CD8-positive, alpha-beta T cell (primary cell): ENCODE measurements at places on chromosomes 11 and 22.

DNA sequence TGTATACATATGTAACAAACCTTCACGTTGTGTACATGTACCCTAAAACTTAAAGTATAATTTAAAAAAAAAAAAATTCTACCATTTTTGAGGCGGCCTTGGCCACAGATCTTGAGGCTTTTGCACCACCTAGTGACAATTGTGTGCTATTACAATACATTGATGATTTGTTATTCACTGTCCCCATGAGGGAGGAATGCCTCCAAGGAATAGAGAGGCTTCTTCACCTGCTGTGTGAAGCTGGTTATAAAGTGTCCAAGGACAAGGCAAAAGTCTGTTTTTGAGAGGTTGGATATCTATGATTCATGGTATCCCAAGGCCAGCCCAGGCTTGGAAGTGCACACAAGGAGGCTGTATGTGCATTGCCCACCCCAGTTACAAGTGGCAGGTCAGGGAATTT lies 30.7 kb downstream of the SLC22A25 start:
- peak; percentile 29 for DNase-seq

GRCh38 chr22:22684580-22685561 lies 40.5 kb downstream of the GGTLC2 start:
- no peak for DNase-seq

DNA sequence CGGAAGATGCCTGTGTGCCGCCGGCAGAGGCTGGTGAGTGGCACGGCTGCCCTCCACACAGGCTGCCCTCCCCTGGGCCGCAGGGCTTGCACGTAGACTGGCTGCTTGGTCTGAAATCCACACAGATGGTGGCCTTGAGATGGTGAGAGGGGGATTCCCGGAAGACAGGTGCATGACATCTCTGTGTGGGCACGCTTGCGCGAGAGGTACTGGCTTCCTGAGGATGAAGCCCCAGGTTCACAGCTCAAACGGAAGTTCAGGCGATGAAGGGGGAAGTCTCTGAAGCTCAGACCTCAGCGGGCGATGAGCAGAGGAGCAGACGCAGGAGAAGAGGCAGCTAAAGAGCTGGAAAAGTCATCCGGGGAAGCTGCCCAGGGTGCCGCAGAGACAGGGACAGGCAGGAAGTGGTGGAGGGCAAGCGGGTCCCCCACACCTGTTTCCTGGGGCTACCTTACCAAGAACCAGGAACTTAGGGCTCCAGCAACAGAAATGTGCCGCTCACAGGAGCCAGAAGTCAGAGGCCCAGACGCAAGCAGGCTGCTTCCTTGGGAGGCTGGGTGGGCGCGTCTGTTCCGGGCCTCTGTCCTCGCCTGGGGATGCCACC lies 7.2 kb downstream of the CRELD2 start:
- peak; percentile 62 for DNase-seq

- no peak for DNase-seq
Observed at GRCh38 chr11:85947431-85948272, 92.5 kb downstream of the CCDC83 start.

GRCh38 chr22:30262917-30263741 lies 3.5 kb downstream of the OSM start:
- peak; percentile 84 for DNase-seq

DNA sequence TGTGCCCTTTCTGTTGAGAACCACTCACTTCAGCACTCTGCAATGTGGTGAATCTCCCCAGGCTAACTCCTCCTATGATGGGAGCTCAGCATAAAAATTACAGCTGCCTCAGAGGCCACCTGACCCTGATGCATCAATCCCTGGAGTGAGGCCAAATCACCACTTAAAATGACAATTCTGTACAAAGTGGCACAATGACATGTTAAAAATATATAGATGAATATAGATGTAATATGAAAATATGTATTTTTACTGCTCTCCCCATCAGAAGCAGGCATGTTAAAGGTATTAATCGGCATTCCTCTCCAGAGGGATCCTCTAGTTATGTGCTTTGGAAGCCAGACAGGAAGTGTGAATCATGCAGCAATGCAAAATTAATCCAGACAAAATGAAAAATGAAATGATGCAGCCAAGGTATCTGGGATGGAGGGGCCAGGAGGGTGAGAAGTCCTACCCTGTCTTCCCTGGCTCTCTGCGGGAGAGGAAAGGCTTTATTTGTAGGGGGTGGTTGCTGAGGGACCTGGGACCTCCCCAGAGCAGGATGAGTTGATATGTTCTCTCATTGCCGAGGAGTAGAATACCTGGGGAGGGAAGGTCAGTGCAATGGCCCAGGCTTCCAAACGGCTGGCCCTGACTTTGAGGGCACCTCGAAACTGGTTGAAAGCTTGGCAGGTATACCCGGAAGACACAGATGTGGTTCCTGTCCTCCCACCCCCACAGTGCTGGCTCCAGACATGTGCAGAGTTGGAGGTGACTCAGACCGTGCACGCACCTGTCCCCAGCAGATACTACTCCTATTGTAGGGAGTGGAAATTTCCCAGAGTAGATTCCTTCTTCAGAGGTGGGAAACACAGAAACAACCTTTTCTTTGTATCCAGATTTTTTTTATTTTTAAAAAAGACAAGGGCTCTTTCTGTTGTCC lies 347.9 kb upstream of the NCAM1 start:
- no peak for DNase-seq

GRCh38 chr11:99098751-99099150 lies 78.0 kb downstream of the CNTN5 start:
- no peak for DNase-seq

GRCh38 chr11:7512525-7513233 lies 1.1 kb upstream of the PPFIBP2 start:
- DNase-seq: no peak

- no peak for DNase-seq
Observed at GRCh38 chr11:8733852-8734251, 51.3 kb downstream of the RPL27A start.

DNA sequence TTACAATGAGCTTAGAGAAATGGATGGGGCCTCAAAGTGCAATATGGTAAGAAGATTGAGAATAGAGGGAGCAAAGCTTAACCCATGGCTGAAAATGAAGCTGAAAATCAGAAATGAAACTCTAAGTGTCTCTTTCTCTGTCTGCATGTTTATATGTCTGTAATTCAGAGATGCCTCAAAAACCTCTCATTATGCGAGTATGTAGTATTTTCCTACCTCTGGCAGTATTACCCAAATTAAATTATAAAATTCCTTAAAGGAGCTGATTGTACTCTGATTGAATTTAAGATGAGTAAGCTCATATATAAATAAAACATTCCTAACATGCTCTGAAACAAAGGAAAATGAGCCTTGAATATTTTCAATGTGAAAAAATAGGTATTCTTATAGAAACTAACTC lies 39.8 kb upstream of the PRSS23 start:
- no peak for DNase-seq

- no peak for DNase-seq
Observed at GRCh38 chr11:109697140-109697843, 275.3 kb downstream of the C11orf87 start.

DNA sequence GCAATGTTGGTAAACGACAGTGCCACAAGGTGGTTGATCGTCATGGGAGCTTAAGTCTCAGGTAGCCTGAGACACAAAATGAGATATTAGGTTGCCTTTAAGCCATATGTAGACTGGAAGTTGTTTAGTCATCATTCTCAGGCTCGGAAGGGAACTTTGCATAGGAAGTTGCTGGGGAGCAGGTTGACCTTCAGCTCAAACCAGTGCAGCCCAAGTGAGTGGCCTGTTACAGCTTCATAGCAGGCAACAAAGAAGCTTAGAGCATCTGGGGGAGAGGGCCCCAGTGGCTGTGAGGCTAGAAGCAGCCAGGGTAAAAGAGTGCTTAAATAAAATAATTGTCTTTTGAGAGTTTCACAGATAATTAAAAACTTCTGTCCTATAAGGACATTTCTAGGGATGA lies 404.0 kb downstream of the GUCY1A2 start:
- no peak for DNase-seq

DNA sequence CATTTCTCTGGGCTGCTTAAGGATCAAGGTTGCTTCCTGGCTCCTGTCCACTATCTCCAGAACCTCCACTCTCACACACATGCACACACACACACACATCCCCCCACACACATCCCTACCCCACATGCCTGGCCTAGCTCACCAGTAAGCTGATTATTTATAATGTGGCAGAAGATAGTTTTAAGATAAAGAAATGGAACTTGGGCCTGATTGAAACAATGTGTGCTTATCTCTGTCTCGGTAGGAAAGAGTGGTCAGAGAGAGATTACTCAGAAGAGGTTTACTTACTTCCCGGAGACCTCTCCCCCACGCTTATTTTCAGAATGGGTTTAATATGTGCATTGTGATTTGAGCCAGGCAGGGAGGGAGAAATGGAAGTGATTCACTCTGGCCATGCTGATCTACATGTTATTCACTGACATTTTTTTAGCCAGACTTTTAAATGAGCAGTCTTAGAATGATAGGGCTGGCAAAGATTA lies 422.4 kb downstream of the TENM4 start:
- DNase-seq: no peak

DNA sequence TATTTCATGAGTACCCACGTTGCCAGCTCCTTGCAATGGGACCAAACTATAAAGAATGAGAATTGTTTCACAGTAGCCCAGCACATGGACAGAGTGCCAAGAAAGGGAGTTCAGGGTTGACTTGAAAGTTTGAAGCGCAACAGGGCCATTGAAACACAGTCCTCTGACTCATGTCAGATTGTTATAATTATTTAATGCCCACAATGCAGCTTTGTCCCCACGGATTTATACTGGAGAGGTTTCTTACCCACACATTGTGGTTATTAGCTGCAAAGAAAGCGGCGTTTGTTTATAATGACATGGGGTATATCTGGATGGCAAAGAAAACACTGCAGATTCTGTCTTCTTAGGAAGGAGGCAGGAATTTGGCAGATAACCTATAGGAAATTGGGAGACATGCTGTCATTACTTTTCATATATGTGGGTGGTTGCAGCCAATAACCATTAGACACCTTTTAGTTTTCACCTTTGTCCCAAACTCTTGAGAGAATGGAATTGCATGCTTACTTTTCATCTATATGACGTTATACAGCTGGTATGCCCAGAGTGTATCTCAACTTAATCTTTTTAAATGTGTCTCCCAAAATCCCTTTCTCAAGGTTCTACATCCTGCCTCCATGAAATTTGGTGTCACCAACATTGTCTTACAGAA lies 143.6 kb downstream of the TEAD1 start:
- DNase-seq: no peak
